Activated CD4-positive, alpha-beta T cell treated with anti-CD3 and anti-CD28 coated beads, Interleukin-2, amount 10 ng/mL, durations not matched to agents 7 days and 5 days (primary cell): ENCODE measurements at places on chromosomes 13 and 19. TPM values are rescaled to one million over a fixed set of nuclear protein-coding genes. Genes with fewer than 3 reads are reported as not detected.

- no peak for DNase-seq
Observed at GRCh38 chr13:54742984-54743383, 1714.4 kb downstream of the OLFM4 start.

The CIC gene
- total RNA-seq, result 81.0 TPM

GRCh38 chr13:43246382-43246781 lies 223.0 kb downstream of the DNAJC15 start:
- no peak for DNase-seq

GRCh38 chr13:113849546-113849945 lies 14.3 kb downstream of the GAS6 start:
- DNase-seq, result no peak

DNA sequence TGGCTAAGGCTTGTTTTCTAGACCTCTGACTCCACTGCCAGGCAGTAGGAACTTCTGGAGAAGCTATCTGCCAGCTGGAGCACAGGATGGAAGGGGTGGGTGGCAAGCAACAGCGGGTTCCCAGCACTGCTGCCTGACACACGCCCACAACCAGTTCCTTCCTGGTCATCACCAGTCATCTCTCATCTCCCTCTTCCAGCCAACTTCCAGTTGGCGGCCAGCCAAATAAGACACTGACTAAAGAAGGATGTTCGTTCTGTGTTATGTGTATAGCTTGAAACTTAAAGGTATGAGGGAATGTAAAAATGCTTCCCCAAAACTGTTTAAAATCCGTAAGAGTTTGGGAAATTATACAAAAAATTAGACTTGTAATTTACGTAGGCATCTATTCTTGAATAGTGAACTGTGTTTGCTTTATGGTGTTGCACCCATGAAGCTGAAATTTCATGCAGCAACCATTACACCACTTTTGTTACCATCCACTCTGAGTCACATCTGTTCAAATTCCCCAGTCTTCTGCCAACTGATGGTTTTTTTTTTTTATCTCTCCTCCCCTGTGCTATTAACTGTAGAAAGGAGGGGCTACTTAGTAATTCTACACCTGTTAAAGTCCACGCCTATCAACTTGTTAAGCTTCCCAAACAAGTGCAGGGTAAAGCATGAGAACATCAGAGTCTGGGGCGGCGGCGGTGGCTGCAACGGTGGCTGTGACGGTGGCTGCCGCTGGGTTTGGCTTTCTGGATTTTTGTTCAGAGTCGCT lies 86.2 kb upstream of the FRY start:
- no peak for DNase-seq

The URAD gene
- not detected for total RNA-seq

DNA sequence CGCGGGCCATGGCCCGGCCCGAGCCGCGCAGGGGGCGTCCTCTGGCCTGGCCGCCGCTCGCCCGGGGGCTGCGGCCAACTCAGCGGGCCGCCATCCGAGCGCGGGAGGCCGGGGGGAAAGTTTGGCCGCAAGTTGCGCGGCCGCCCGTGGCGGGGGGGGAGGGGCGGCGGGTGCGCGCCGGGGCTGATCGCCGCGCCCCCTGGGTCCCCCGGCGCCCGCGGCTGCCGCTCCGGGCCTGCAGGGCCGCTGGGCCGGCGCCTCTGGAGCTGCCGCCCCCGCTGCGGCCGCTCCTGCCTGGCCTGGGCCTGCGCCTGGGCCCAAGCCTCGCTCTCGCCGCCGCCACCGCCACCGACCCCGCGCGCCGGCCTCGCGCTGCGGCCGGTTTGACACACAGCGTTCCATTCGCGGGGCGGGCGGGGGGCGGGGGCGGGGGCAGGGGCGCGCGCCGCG lies at the start of gene NR2F6:
Gene NR2F6 (minus strand): TSS at position 385 of the 450 bp plus-strand sequence. CDS start 699 bp downstream, outside the sequence.
- DNase-seq, result peak; percentile 46

The ZNF329 gene
- 5.5 TPM for total RNA-seq

DNA sequence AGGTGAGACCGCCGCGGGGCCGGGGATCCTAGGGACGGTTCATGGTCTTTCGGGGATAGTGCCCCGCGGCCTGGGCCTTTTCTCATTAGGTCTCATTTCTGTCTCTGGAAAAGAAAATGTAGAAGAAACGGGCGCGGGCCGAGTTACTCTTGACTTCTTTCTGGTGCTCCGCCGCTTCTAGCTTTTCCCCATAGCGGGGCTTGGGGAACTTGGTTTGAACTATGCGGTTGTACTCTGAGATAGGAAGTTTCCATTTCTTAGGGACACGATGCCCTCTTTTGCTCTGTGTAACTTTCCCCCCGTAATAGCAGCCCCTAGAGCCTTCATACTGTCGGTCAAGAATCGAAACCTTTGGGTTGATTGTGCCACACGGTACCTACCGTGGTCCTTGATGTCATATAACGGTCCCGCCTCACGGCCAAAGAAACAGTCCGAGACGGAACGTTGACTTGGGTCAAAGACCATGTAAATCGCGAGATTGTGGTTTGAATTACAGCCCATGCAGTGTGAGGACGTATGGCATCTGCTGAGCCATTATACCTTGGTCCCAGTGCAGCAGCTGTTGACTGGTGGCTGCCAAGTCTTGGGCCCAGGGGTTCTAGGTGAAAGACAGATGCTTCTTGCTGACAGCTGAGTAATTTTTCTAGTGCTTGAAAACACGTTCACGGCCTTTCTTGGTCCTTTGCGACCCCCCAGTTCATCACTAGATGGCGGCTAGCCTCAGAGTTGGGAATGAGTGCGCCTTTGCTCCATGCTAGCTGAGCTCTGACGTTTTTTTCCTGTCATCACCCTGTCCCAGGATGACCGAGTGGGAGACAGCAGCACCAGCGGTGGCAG lies 487 bp downstream of the RPS5 start:
- no peak for DNase-seq

The C5AR1 gene
- total RNA-seq, result 1.2 TPM

DNA sequence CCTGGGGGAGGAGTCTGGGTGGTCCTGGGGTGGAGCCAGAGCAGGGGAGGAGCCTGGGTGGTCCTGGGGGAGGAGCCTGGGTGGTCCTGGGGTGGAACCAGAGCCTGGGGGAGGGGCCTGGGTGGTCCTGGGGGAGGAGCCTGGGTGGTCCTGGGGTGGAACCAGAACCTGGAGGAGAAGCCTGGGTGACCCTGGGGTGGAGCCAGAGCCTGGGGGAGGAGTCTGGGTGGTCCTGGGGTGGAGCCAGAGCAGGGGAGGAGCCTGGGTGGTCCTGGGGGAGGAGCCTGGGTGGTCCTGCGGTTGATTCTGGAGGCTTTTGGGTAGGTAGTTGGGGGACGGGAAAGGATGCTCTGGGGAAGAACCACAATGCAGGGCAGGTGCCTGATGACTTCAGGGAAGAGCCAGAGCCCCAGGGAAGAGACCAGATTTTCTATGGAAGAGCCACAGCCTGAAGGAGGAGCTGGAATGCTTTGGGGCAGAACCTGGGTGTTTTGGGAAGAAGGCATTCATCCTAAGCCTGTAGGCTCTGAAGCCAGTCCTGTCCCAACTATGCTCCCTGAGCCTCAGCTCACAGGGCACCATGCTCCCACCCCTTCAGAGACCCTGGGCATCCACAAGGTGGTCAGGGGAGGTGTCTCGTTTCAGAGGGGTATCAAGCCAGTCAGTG lies 15.0 kb downstream of the MRPS12 start:
- DNase-seq, result no peak

DNA sequence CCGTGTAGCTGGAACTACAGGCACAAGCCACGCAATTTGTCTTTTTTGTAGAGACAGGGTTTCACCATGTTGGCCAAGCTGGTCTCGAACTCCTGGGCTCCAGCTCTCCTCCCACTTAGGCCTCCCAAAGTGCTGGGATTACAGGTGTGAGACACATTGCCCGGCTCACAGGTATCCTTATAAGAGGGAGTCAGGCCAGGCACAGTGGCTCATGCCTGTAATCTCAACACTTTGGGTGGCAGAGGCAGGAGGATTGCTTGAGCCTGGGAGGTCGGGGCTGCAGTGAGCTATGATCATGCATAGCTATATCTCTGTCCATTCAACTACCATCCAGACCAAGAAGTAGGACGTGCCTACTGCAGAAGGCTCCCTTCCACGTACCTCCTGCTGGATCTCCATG lies 10.2 kb upstream of the IGLON5 start:
- no peak for DNase-seq

DNA sequence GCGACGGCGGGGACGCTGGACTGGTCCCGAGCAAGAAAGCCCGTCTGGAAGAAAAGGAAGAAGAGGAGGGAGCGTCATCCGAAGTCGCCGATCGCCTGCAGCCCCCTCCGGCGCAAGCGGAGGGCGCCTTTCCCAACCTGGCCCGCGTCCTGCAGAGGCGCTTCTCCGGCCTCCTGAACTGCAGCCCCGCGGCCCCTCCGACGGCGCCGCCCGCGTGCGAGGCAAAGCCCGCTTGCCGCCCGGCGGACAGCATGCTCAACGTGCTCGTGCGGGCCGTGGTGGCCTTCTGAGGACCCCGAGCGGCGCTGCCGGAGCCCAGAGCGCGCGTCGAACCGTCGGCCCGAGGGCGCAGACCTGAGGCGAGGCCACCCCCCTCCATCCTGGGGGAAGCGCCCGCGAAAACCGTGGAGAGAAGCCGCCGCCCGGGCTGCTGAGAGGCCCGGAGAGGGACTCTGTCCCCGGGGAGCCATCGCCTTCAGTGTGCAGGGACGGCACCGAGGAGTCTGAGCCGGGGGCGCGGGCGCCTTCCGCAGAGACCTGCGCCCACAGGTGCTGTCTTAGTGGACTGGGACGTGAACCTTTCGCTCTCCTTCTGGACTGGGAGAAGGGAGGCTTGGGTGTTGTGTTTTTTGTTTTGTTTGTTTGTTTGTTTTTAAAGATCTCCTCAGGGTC lies 3.5 kb downstream of the IER2 start:
- DNase-seq, result no peak

GRCh38 chr19:55305983-55306562 lies 19.1 kb downstream of the TMEM150B start:
- DNase-seq, result no peak

The ZIK1 gene
- total RNA-seq, result 8.4 TPM

GRCh38 chr19:45972947-45973540 lies 621 bp downstream of the NOVA2 start:
- no peak for DNase-seq

The CYP4F2 gene
- total RNA-seq, result not detected

- no peak for DNase-seq
Observed at GRCh38 chr13:110070511-110071120, 236.3 kb downstream of the COL4A1 start.

GRCh38 chr19:6613711-6614110 lies 22.8 kb upstream of the CD70 start:
- no peak for DNase-seq

The GNG8 gene
- not detected for total RNA-seq

- no peak for DNase-seq
Observed at GRCh38 chr19:6099033-6099432, 11.3 kb downstream of the RFX2 start.
